ENCODE measurements at places on chromosomes 6 and 20.

GRCh38 chr6:108331982-108332381, 37.1 kb downstream of the AFG1L start:
- DNase-seq: no peak

GRCh38 chr6:45949256-45949655, 66.4 kb downstream of the CLIC5 start:
- no peak for DNase-seq

DNA sequence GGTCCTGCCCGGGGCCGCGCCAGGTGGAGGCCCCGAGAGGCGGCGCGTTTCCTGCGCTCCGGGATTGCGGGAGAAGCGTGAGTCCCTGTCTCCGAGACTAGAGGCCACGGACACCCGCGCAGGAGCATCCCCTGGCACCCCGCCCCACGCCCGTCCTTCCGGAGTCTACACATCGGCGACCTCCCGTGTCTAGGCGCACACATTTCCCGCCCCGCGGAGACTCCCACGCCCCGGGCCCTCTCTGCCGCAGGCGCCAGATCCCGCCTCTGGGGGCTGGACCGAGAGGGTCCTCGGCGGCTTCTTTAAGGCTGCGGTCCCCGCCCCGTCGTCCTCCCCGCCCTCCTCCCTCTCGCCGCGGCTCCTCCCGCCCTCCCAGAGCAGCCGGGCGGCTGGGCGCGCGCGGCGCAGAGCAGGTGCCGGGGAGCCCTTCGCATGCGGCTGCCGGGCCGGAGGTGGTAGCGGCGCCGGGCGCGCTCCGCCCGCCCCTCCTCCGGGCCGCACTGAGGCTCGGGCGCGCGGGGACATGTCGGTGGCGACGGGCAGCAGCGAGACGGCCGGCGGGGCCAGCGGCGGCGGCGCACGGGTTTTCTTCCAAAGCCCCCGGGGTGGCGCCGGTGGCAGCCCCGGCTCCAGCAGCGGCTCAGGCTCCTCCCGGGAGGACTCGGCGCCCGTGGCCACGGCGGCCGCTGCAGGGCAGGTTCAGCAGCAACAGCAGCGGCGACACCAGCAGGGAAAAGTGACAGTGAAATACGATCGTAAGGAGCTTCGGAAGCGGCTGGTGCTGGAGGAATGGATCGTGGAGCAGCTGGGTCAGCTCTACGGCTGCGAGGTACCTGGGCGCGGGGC, at the start of gene PPP1R14C:
PPP1R14C (plus strand) TSS at position 375 of the 846 bp plus-strand sequence; CDS start at position 524, 149 bp downstream.
- DNase-seq: no peak

DNA sequence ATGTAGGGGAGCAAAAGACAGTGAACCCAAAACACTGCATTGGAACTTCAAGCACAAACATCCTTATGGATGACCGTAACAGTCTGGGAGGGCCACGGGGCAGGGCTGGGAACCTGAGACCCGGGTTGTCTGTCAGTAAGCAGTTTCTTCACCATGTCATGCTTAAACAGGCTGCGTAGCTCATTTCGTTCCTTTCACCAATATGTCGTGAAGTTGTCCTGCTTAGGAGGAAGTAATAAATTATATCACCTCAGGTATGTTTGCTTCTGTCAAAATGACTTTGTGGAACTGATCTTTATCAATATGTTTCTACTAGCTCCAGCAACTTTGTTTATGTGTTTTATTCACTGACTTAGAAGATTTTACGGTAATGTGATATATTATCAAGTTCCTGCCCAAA, 12.4 kb upstream of the MAK start:
- no peak for DNase-seq

DNA sequence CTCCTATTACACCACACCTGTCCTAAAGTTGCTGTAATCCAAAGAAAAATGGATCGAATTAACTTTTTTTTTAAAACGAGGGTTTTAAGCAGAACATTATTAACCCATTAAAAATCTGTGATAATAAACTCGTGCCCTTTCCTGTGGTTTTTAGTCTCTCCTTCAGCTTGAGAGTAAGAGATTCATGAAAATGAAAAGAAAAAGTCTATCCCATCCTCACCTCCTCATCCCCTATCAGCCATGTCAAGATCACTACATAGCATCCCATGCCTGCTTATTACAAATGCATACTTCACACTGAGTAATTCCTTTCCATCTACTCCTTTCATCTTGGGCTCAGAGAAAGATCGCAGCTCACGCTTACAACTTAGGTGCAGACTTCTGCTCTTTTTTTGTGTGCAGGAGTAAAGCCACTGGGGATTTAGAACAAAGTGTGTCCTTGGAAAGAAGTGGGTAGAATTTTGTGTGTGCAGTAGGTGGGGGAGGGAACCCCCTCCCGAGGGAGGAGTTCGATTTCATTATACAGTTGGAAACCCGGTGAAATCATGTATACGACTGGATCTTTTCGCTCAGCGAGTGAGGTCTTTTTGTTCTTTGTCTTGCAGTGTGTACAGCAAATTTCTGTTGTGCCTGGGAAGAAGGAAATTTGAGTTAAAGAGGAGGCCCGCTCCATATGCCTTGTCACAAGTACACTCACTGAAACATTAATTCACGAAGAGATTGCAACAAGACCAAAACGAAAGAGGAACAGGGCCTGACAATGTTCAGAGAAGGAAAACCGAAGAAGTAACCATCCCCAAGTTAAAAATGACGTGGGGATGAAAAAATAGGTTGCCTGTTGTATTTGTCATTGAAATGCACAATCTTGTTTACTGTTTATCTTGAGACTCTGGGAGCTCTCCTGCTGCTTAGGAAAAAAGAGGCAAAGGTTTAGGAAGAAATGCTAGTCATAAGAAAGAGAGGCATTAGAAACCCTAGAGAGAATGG, 146.5 kb upstream of the ZNF217 start:
- no peak for DNase-seq

DNA sequence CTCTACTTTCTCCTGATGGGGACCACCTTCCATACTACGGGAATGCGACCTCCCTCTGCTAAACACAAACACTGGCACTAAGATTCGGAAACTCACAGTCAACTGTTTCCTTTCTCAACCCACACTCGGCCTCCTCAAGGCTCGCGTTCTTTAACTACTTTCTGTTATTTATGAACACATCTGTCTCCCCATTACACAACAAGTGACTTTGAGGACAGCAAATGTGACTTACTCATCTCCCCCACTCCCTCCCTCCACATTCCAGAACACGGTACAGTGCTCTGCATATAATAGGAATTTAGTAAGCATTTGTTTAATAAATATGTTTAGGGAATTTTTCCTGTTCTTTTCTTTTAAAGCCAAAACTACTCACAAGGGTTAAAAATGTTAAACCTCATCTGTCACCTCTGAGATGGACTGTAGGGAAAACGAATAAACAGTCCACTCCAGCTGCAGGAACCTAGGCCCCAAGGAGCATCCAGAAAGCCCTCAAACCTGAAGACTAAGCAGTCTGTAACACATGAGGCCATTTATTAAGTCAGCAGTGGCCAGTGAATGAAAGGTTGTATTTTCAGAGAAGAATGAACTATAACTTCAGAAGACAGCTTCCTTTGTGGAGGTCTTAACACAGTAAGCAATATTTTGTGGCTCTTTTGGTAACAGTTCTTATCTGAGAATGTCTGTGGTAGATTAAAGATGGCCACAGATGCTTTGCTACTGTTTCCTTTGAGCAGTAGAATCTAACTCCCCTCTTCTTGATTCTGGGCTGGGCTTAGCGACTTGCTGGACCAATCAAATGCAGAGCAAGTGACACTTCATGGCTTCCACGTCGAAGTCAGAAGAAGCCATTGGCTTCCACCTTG, 209.6 kb upstream of the DTNBP1 start:
- no peak for DNase-seq

DNA sequence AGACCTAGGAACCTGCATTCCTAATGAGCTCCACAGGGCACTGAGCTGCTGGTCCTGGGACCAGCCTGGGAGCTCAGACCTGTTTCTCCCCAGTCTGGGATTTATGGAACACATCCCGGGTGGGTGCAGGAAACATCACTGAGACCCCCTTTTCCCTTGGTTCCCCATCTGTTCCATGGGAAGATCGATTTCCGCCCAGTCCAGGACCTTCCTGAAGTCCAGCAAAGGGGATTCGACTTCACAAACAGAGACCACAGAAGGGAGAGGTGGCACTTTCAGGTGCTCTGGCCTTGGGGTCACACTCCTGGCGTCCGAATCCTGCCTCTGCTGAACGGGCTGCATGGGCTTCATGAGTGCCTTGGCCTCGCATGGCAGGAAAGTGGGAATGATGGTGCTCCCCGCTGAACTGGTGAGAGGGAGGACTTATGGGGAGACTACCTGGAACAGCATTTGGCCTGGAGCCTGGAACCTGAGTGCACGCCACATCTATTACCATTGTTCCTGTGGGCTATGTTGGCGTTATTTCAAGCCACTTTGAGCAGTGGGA, 296.3 kb downstream of the TAF4 start:
- no peak for DNase-seq

GRCh38 chr6:21144928-21145327, 448.6 kb upstream of the SOX4 start:
- no peak for DNase-seq

DNA sequence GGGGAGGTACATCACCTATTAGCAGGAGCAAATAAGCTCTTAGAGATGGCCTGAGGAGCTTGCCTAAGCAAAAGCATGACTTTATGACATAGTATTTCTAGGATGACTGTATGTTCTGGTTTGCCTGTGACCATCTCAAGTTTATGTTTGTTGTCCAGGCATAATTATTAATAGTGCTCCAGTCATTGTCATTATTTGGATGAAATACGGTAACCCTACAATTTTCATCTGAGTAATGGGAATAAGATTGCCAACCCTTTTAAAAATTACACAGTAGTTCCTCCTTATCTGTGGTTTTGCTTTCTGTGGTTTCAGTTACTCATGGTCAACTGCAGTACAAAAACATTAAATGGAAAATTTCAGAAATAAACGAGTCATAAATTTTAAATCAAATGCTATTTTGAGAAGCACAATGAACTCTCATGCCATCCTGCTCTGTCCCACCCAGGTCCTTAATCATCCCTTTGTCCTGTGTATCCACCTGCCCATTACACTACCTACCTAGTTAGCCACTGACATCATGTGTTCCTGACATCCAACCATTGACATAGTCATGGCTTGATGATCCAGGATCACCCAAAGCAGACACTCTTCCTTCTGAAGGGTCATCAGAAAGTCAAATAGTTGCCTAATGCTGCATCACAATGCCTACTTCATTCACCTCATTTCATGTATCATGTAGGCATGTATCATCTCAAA, 27.0 kb upstream of the TFB1M start:
- DNase-seq: no peak

DNA sequence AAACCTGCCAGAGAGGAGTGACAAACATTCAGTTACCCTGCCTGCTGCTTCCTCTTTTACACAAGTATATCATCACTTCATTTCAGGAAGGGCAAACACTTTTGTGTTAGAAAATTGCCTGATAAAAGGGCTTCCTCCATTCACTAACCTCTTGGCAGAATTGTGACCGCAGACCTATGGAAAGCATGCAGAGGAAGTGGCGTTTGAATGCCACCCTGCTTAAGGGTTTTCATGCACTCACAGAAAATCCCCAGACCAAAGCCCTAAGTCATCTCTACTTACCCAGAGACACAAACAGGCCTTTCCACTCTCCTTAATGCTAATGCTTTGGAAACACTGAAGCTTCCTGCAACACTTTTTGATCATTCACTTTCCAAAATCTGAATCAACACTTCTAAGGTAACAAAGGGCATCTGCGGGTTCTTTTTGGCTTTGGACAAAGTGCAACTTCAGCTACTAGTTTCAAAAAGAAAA, 22.1 kb upstream of the RALGAPA2 start:
- DNase-seq: no peak

- no peak for DNase-seq
These were observed 206.0 kb downstream of the CDC5L start for GRCh38 chr6:44593539-44593944.

GRCh38 chr6:80522576-80522975, 416.1 kb downstream of the BCKDHB start:
- DNase-seq: no peak

- no peak for DNase-seq
These were observed 142.0 kb downstream of the DLL1 start for GRCh38 chr6:170148709-170149470.

- DNase-seq: no peak
These were observed 69.1 kb upstream of the ADTRP start for GRCh38 chr6:11847515-11848345.

DNA sequence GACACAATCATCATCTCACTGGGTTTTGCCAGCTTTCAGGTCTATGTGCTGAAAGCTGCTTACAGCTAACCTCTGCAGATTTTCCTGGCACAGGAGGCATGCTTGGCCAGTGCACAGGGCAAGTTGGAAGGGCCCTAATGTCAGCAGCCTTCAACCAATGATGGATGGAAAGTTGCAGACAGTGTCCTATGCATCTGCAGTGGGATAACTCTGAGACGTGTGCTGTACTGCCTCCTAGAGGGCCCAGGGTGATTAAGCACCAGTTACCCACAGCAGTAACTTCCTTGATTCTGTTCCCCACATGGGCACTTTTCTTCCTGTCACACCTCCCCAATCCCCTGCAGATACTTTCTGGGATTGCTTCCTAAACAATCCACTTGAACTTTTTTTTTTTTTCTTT, 38.6 kb downstream of the OVOL2 start:
- no peak for DNase-seq

All from T-helper 17 cell (primary cell).